ENCODE measurements at places on chromosomes 7 and 10.

GRCh38 chr10:131690805-131691239 lies 210.0 kb upstream of the PPP2R2D start:
- no peak for DNase-seq

- DNase-seq: no peak
Measured at GRCh38 chr7:2272031-2272430, 30.0 kb downstream of the NUDT1 start.

GRCh38 chr7:17098515-17098914 lies 199.9 kb upstream of the AHR start:
- DNase-seq: no peak

DNA sequence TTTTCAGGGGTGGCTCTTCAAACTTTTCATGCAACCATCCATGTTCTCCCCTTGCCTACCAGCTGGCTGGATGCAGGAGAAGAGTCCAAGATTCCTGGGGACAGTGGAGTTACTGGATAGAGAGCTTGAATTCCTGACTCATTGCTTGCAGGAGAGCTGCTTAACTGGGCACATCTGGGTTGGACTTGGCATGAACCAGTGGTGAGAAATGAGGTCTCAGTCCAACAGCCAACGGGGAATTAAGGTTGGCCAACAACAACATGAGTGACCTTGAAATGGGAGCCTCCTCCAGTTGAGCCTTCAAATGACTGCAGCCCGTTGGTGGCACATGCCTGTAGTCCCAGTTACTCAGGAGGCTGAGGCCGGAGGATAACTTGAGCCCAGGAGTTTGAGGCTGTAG lies 58.1 kb upstream of the OPN4 start:
- no peak for DNase-seq

- no peak for DNase-seq
Measured at GRCh38 chr7:21368317-21368716, 59.6 kb upstream of the SP4 start.

- no peak for DNase-seq
Measured at GRCh38 chr7:92423710-92424131, 23.6 kb upstream of the GATAD1 start.

DNA sequence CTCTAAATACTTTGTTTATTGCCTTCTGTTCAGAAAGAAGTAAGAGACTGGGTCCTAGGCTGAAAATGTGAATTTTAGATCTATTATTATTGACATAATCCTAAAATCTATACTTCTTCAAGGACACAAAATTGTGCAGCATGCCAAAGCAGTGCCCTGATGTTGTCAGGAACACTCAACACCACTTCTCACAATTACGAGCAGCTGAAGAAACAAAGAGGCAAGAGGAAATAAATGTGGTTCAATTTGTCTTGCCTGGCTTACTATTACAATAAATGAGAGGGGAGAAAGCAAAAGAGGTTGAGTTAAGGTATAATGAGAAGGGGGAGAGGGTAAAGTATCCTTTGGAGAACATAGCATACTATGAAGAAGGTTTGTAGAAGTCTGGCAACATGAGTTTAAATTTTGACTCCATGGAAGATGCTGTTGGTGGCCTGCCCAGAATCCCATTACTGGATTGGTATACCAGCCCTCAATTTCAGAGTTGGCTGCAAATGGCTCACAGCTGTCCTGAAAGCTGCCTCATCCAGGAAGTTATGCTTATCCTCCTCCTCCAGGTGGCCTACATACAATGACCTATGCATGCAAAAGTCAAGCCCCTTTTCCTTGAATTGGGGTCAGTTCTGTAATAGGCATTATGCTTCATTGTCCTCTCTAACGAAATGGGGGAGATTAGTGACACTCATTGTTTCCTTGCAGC lies 274.6 kb upstream of the SMIM30 start:
- no peak for DNase-seq

DNA sequence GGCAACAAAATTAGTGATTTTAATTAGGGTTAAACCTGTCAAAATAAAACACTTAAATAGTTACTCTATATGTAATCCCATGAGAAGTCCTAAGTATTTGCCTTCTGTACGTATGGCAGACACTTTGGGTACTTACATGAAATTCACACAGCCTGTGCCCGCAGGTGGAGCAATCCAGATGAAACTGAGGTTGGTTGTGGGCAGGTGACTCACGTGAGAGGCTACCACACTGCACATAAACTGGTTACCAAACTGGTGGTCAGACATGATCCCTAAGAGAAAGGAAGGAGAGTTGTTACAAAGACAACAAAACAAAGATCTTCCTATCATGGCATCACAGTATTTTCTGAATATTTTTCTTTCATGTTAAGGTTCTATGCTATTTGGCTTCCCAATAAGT lies 156.1 kb downstream of the RELN start:
- DNase-seq: no peak

DNA sequence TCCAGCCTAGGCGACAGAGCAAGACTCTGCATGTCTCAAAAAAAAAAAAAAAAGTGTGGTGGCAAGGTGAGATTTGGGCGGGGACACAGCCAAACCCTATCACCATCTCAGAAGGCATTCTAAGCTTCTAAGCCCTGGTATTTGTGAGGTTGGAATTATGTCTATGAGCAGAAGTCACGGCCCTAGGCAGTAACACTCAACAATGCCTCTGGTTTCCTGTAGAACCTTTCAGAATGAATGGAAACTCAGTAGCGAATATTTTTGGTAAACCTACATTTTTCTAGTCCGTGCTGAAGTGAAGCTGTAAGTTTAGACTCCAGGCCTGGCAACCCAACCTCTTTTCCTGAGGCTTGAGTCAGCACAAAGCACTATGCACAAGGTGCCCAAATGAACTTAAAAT lies 88.3 kb downstream of the FAM107B start:
- DNase-seq: no peak

DNA sequence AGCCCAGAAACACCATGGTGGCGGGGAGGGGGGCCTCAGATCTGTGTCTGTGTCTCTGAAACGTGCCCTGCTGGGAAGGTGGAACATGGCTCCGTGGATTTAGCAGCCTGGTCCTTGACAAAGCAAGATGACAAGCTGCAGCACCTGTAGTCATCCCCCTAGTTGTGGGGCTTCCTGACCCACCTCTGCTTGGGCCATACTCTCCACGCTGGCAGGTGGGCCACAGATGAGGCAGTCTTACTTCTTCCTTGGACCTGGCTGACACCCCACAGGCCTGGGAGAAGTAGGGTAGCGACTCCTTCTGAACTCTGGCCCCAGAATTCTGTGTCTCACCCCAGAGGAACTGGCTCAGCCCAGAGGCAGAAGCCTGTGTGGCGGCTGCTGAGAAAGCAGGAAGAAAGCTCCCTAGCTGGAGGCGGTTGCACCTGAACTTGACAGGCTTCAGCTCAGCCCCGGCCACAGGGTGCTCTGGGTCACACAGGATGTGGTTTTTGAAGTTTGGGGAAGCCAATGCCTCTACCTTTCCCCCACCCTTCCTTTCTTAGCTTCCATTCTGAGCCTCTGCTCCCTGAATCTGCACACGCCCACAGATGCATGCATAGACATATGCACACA lies 113.9 kb downstream of the ABLIM1 start:
- DNase-seq: peak; percentile 26

- no peak for DNase-seq
Measured at GRCh38 chr7:70263471-70264255, 665.4 kb downstream of the AUTS2 start.

GRCh38 chr7:13236026-13236425 lies 548.6 kb downstream of the ARL4A start:
- DNase-seq: no peak

- no peak for DNase-seq
Measured at GRCh38 chr10:125118011-125118611, 42.3 kb downstream of the CTBP2 start.

GRCh38 chr10:11083051-11083450 lies 65.4 kb downstream of the CELF2 start:
- no peak for DNase-seq

DNA sequence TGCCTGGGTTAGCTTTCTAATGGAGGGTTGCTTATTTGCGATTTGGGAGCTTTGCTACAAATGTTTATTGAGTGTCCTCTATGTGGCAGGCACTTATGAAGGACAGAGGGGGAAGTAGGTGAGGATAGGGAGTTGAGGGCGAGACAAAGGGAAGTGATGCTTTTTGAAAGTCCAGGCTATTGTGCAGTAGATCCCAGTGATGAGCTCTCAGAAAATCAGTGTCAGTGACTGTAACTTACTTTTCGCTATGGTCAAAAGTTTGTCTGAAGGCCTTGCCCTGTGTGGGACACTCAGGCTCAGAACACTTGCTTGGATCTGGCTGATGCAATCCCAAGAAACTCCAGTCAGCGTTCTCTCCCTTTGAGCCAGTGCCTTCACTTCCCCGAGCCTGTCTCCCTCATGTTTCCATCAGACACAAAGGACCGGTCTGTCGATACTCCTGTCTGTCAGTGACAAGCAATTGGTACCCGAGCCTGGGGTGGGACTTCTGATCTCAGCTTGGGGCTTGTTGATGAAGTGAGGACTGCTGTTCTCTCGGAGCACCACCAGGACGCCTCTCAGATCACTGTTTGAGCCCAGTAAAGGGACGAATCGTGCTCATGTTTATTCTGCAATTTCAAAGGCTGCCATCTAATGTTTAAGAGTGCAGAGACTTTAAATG lies 63.1 kb upstream of the SORCS3 start:
- DNase-seq: no peak

DNA sequence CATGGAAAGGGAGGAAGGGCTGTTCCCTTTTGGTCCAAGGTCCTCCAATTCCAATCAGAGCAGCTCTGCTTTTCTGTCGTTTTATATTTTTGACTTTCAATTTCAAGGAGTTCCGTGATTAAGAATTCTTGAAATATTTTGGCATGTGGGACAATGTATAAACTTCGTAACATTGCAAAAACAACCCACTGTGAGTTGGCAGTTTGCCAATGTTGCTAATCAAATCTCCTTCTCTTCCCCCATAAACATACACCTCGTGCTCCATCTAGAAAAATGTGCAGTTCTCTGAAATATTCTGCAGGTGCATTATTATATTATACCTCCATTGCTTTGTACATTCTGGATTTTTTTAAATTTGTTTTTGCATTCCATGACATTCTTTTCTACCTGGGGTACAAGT lies 49.8 kb downstream of the POU6F2 start:
- no peak for DNase-seq

- no peak for DNase-seq
Measured at GRCh38 chr7:79770063-79770462, 316.6 kb upstream of the MAGI2 start.

- DNase-seq: no peak
Measured at GRCh38 chr7:21426286-21427181, 1.3 kb upstream of the SP4 start.

- DNase-seq: no peak
Measured at GRCh38 chr7:44060091-44060947, 5.0 kb downstream of the PGAM2 start.

GRCh38 chr7:147483634-147484292 lies 1106.8 kb upstream of the C7orf33 start:
- no peak for DNase-seq

- no peak for DNase-seq
Measured at GRCh38 chr7:108448584-108449505, 7.4 kb downstream of the NRCAM start.

DNA sequence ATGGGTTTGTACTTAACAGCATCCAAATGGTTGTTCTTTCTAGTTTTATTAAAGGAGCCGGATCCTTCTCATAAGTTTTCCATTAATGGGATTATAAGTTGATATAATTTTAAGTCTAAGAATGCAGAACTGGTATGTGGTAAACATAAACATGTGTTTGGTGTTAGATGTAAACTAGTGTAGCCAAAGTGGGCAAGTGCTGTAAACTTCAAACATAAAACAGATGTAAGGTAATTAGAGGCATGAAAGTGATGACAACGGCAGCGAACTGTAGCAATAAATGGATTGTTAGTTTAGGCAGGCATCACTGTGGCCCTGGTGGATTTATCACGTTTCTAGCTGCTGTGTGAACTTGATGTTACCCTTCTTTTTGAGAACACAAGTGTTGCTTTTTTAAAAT lies 37.9 kb downstream of the BAMBI start:
- no peak for DNase-seq

Measured in stimulated activated CD8-positive, alpha-beta memory T cell treated with anti-CD3 and anti-CD28 coated beads, Interleukin-7, amount 100 ng/mL, for 24 hours (primary cell).